ENCODE measurements at places on chromosomes 5 and 9.

DNA sequence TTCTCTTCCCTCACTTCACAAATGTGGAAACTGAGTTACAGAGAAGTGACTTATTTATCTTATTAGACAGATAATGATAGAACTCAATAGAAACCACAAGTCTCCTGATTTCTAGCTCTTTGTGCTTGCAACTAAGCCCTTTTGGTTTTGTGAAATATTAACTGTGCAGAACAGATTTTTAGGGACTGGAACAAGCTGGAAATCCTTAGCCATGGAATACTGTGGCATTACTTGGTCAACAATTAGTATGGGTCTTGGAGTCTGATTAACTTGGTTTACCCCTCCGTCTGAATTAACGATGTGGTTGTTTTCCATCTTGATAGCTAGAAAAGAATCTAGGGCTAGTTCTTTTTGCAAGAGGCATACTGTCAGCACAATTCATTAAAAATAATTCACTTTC, 584 bp upstream of the KLF9 start:
- peak overlapping the region; percentile 98 for H3K4me3 ChIP-seq
- H3K36me3 ChIP-seq: no peaks in the 10 kb centered on the region
- H3K27me3 ChIP-seq: no peaks in the 10 kb centered on the region
- peaks cover 42% of the 10 kb centered on the region for H3K4me1 ChIP-seq
- no peak for ATAC-seq

DNA sequence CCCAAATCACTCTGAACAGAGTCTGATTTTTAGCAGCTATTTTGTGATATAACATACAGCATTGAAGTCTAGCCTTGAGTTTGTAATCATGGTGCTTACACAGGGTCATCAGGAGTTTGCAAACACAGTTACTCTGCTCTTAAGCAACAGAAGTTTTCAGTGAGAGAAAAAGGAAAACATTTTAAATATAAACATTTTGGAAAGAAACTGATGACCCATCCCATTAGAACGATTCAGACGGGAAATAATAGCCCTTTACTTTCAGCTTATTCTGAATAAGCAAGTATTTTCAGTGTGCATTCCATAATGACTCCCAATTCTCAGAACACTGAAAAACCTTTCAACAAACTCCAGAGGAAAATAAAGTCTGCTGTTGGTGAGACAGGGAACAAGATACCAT, 46.7 kb upstream of the TMC1 start:
- H3K4me3 ChIP-seq: no peak overlapping the region
- no peak for ATAC-seq
- no peaks in the 10 kb centered on the region for H3K36me3 ChIP-seq

- H3K4me1 ChIP-seq: no peaks in the 10 kb centered on the region
- H3K27me3 ChIP-seq: no peaks in the 10 kb centered on the region
- peak overlapping the region; percentile 86 for H3K4me3 ChIP-seq
Observed at GRCh38 chr5:138753794-138754698, 821 bp downstream of the CTNNA1 start.

- H3K4me1 ChIP-seq: peaks cover 23% of the 10 kb centered on the region
- no peak overlapping the region for H3K27ac ChIP-seq
- no peak for ATAC-seq
- H3K27me3 ChIP-seq: no peaks in the 10 kb centered on the region
- no peak overlapping the region for H3K4me3 ChIP-seq
- H3K36me3 ChIP-seq: peaks cover 47% of the 10 kb centered on the region
Observed at GRCh38 chr9:121682201-121682600, 30.8 kb downstream of the DAB2IP start.

GRCh38 chr9:91200692-91201336, 160.9 kb downstream of the AUH start:
- peaks cover 35% of the 10 kb centered on the region for H3K4me1 ChIP-seq
- no peaks in the 10 kb centered on the region for H3K36me3 ChIP-seq
- no peak for ATAC-seq
- H3K4me3 ChIP-seq: no peak overlapping the region

DNA sequence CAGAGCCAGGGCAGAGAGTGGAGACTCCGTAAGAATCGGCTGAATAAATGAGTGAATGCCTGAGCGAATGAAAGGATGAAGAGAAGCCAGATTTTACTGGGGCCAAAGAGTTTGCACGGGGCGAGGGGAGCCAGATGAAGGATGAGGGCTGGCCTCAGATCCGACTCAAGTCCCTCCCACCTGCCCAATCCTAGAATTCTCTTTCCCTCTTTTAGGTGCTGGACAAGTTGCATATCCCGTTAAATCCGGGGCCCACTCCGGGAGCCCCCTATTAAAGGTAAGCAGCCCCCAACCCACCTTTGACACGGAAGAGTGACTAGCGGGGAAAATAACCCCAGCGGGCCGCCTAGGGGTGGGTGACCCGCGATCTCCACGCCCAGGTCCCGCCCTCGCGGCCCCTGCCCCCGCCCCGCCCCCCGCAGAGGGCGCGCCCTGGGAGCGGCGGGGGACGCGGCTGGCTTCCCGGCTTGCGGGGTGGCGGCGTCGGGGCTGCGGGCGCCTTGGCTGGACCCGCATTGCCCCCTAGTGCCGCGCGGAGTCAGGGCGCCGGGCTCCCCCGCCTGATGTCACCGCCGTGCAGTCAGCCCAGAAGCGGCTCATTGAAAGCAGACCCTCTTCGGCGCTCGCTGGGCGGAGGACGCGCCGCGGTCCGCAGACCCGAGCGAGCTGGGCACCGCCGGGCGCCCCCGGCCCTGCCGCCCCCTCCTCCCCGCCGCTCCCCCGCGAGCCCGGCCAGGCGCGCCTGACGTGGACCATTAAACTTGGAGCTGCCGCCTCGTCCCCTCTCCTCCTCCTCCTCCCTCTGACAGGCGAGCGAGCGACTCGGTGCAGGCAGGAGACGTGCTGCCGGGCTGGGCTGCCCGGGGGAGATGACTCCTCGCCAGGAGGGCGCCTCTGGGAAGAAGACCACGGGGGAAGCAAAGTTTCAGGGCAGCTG, at the start of gene ADRA1B:
Gene ADRA1B, plus strand, starts transcription at position 579 of the 937 bp plus-strand sequence. CDS start 424 bp downstream, outside the sequence.
- peaks cover 67% of the 10 kb centered on the region for H3K27me3 ChIP-seq
- no peaks in the 10 kb centered on the region for H3K36me3 ChIP-seq
- peak within 1 kb of the TSS; percentile 17 for H3K4me3 ChIP-seq

DNA sequence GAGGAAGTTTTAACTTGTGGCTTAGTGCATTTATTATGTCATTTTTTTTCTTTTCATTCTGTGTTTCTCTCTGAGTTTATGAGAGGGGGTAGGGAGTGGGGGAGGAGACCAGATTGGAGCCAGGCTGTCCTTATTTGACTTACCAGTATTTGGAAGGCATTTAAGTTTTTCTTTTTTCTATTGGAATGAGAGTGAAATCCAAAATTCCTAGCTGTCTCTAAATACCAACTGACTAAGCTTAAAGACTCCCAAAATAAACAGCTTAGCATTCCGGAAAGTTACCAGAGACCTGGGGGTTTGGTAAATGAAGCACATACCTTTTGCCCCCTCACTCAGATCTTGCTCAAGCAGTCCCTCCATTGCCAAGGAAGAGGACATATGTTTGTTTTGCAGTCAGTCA, 581.9 kb upstream of the BRINP1 start:
- H3K27ac ChIP-seq: peak overlapping the region; percentile 53
- peak; percentile 63 for ATAC-seq
- no peaks in the 10 kb centered on the region for H3K36me3 ChIP-seq
- H3K4me1 ChIP-seq: no peaks in the 10 kb centered on the region
- no peak overlapping the region for H3K4me3 ChIP-seq

GRCh38 chr5:137466889-137467288, 32.2 kb downstream of the SPOCK1 start:
- peaks cover 9% of the 10 kb centered on the region for H3K27me3 ChIP-seq
- no peak overlapping the region for H3K4me3 ChIP-seq
- peak; percentile 62 for ATAC-seq

- ATAC-seq: no peak
- H3K27me3 ChIP-seq: no peaks in the 10 kb centered on the region
- no peak overlapping the region for H3K27ac ChIP-seq
Observed at GRCh38 chr9:3018071-3018470, 174.2 kb upstream of the PUM3 start.

- H3K4me1 ChIP-seq: no peaks in the 10 kb centered on the region
- no peak overlapping the region for H3K27ac ChIP-seq
- H3K27me3 ChIP-seq: no peaks in the 10 kb centered on the region
- H3K4me3 ChIP-seq: no peak overlapping the region
- ATAC-seq: no peak
Observed at GRCh38 chr5:119304439-119305211, 51.2 kb upstream of the TNFAIP8 start.

DNA sequence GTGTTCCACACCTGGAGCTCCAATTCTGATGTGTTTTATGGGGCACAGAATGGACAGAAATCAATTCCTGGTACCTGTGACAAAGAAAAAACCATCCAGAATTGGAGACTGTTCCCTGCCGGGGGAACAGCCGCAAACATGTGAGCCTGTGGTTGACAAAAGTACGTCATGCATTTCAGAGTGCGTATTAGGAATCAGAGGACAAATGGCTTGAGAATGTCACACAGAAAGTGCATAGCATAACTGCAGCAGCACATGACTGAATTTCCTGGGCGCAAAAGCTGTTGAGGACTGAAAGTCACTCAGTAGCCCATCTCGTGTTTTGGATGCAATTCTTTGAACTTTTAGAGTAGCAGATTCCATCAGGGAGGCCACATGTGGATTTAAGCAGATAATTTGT, 85.1 kb downstream of the TRIO start:
- no peaks in the 10 kb centered on the region for H3K36me3 ChIP-seq
- peaks cover 49% of the 10 kb centered on the region for H3K4me1 ChIP-seq
- H3K27ac ChIP-seq: no peak overlapping the region

- H3K4me1 ChIP-seq: no peaks in the 10 kb centered on the region
- no peaks in the 10 kb centered on the region for H3K36me3 ChIP-seq
- no peaks in the 10 kb centered on the region for H3K27me3 ChIP-seq
- no peak for ATAC-seq
- no peak overlapping the region for H3K27ac ChIP-seq
Observed at GRCh38 chr5:27341342-27341741, 303.0 kb upstream of the CDH9 start.

GRCh38 chr5:176535101-176535663, 2.0 kb downstream of the RNF44 start:
- H3K4me1 ChIP-seq: peaks cover 43% of the 10 kb centered on the region
- H3K4me3 ChIP-seq: peak overlapping the region; percentile 93
- H3K27ac ChIP-seq: peak overlapping the region; percentile 100
- peaks cover 20% of the 10 kb centered on the region for H3K36me3 ChIP-seq

GRCh38 chr5:65873181-65873750, 53.1 kb upstream of the ERBIN start:
- H3K4me3 ChIP-seq: no peak overlapping the region
- no peaks in the 10 kb centered on the region for H3K4me1 ChIP-seq
- no peak overlapping the region for H3K27ac ChIP-seq
- ATAC-seq: no peak
- H3K36me3 ChIP-seq: no peaks in the 10 kb centered on the region
- H3K27me3 ChIP-seq: no peaks in the 10 kb centered on the region

DNA sequence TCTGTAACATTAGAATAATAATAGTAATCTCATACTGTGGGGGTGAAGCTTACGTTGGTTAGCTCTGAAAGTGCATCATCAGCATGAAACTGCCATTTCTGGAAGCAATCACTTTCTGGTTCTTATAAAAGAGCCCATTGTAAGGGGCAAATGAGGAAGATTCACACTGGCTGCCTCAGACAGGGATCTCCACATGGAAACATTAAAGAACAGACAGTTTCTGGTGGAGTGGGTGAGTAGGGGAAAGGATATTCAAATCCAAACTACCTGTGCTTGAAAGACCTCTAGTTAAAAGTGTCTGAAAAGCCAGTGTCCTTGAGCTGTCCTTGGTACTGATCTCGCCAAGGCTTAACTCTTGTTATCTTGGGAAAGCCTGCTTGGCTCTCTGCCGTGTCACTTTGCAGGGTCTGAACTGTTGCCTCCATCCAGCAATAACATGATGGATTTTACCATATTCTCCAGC, 19.1 kb upstream of the SLC31A2 start:
- no peak overlapping the region for H3K27ac ChIP-seq
- H3K27me3 ChIP-seq: peaks cover 31% of the 10 kb centered on the region
- H3K4me3 ChIP-seq: no peak overlapping the region
- H3K4me1 ChIP-seq: no peaks in the 10 kb centered on the region
- no peaks in the 10 kb centered on the region for H3K36me3 ChIP-seq
